ENCODE measurements at places on chromosomes 16 and 17.

GRCh38 chr17:78889531-78889930, 13.5 kb downstream of the CEP295NL start:
- no peak for DNase-seq

DNA sequence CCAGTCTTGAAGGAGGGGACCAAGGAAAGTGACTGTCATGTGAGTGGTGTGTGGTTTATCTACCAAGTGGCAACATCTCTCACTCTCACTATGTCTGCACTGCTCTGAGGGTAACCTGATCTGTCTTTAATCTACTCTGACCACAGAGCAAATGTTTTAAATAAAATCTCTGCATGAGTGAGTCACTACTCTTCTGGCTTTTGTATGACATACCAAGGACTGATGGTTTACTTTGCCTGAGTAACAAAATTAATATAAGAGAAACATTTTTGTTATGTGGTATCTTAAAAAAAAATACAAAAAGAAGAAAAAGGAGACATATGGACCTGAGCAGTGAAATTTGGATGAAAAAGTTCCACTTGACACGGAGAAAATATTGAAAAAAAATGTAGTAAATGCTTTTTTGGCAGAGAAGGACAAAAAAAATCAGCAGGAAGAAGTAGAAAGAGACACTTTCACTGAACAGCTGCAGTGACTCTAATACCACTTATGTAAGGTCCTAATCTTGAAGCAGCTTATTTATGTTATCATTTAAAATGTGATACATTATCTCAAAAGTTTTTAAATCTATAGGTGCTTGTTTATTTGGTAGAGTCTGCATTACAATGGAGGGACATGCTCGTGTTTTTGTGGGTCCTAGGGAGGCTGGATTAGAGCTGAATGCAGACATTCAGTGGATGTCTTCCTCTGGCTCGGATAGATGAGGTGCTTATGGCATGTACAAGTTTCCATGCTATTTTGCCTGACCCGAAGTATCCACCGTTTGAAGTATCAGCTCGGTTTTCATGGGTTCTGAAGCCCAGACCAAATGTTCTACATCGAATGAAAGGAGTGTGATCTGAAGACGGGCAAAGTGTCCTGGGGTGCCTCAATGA, 240.7 kb downstream of the MAP2K6 start:
- DNase-seq: peak; percentile 55

DNA sequence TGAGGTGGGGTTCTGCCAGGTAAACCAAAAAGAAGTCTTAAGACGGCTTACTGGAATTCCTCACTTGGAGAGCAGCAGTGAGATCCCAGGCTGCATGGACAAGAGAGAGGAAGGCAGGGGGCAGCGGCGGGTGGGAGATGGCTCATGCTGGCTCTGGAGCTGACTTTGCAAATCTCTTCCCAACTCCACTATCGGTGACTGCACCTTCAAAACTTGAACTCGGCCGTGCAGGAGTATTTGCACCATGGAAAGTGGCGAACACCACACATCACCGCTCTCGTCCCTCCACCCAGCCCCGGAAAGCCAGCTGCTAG, 16.7 kb downstream of the CA5A start:
- no peak for DNase-seq

DNA sequence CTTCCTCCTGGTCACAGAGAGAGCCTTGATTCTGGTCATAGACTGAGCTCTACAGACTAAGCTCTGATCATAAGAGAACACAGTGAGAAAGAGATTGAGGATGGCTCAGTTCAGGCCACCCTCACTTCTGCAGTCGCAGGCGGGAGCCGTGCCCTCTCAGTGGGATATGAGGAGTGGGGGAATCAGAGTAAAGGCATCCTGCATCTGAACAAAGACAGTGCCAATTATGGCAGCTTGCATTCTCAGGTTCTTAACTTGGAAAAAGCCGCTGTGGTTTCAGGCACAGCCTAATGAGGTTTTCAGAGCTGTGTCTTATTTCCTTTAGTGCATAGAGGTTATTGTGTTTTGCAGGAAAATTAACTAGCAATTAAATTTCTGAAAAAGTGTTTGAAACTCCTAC, 134.4 kb upstream of the NLRP1 start:
- DNase-seq: no peak

- no peak for DNase-seq
Observed at GRCh38 chr16:81838794-81839193, 59.7 kb downstream of the PLCG2 start.

DNA sequence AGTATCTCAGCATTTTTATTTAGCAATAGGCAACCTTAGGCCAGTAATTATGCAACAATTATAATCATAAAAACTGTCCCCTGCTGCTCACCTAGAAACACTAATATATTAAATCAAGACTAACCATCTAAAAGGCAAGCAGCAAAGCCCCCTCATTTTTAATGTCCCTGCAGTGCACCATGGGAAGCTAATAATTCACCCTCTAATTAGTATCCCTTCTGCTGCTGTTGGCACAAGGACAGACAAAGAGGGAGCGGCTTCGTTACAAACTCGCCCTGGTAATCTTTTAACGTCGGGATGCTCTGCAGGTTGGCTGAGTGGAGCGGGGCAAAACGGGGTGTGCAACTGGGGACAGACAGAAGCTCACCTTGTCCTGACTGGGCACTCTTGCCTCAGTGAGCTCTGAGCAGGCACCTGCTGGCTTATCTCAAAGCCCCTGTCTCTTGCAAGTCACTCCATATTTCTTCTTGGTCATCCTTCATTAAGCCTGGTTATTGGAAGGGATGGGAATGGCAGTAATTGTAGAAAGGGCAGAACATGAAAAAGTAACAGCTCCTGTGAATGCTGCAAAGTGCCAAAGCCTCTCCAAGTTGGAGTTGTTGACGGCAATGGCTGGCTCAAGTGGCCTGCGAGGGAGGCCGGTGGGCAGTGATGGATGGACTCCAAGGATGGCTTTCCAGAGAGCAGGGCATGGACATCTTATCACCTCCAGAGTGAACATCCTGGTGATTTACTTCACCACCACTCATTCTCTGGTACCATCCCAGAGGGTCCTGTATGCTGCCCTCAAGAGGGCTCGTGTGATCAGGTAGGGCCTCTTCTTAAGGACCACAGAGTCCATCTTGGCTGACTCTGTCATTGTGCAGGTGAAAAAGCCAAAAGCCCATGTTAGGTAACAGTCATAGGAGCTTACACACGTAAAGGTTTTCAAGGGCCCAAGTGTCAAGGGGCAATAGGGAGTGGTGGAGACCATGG, 219.6 kb upstream of the N4BP1 start:
- no peak for DNase-seq

GRCh38 chr17:80509311-80509710, 32.9 kb upstream of the NPTX1 start:
- no peak for DNase-seq

Data from kidney epithelial cell (primary cell).